ENCODE measurements at places on chromosomes 6 and 20.

DNA sequence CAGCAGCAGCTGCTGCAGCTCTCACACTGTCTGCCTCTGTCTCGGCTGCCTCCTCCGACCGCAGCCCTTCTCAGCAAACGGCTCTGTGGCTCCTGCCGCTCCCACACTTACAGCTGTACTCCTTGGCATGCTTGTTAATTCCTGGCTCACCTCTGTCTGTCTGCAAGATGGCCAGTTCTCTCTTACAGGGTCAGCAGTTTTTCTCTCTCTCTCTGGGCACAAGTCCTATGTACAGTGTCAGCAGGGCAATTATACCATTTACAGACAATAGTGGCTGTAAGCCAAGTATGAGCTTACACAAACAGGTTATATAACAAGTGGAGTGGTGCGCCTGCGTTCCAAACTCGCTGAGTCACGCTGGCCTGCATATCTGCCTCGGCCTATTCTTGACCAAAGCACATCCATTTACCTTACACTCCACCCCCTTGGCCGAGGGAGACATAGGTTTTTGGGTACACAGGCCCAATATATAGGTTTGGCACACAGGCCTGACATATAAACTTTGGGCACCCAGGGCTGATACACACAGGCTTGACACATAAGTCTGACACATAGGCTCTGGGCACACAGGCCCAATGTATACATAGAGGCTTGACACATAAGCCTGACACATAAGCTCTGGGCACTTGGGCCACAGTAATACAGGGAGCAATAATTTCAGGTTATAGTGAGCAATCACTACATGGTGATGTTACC is 4.4 kb downstream of the ZKSCAN3 start:
- peak; percentile 86 for DNase-seq

- peak; percentile 72 for DNase-seq
Observed at GRCh38 chr6:159044899-159045727, at the start of gene TAGAP. TAGAP (minus strand) TSS chr6:159044991; CDS start chr6:159044146, 845 bp downstream.

DNA sequence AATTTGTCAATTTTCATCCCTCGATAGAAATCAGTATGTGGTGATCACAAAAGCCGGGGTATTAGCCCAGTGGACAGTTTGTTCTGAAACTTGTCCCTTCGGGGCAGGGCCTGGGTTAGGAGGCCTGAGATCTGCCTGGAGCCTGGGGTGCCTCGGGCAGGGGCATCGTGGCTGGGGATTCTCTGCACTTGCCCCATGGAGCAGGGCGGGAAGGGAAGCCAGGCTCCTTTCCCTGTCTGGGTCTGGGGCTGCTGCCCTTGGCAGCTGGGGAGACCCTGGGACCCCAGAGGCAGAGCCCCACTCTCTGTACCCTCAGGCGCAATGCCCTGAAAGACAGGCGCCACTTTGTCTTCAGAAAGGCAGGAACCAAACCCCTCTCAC is 27.4 kb downstream of the NTSR1 start:
- DNase-seq: no peak

GRCh38 chr6:83071023-83071422 is 3.6 kb downstream of the DOP1A start:
- DNase-seq: no peak

DNA sequence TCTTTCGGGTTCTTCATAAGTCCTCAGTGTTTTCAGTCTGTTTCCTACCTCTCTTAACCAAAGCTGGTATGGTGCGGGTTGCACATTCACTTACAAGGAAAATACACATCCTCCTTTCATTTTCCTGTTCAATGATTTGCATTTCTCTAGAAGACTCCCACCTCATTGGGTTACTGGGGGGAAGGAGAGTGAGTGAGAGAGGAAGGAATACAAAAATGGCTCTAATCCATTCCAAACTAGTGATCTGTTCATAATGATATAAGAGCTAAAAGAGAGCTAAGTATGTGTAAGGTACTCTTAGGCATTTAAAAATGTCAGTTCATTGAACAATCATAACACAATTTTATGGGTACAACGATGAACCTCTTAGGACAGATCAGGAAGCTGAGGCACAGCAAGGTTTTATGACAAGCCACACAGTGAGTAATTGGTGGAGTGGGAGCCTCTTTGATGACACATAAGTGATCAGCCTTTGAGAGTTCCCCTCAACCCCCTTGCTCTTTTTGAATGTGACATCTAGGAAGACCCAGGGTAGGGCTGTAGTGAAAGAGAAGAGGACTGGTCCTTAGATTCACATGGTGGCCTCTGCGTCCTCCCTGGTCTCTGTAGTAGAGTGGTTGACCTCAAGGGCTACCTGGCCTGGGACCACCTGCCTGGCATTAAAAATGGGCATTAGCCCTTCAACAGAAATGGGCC is 328.4 kb upstream of the SOX4 start:
- DNase-seq: no peak

GRCh38 chr6:135852746-135853145 is 1.2 kb downstream of the PDE7B start:
- DNase-seq: no peak

- peak; percentile 77 for DNase-seq
Observed at GRCh38 chr6:7142918-7143475, 35.2 kb downstream of the RREB1 start.

All from NCI-H774 (cell line).